Upper lobe of right lung (tissue), 1 donor: ENCODE measurements at places on chromosomes 16 and 17.

DNA sequence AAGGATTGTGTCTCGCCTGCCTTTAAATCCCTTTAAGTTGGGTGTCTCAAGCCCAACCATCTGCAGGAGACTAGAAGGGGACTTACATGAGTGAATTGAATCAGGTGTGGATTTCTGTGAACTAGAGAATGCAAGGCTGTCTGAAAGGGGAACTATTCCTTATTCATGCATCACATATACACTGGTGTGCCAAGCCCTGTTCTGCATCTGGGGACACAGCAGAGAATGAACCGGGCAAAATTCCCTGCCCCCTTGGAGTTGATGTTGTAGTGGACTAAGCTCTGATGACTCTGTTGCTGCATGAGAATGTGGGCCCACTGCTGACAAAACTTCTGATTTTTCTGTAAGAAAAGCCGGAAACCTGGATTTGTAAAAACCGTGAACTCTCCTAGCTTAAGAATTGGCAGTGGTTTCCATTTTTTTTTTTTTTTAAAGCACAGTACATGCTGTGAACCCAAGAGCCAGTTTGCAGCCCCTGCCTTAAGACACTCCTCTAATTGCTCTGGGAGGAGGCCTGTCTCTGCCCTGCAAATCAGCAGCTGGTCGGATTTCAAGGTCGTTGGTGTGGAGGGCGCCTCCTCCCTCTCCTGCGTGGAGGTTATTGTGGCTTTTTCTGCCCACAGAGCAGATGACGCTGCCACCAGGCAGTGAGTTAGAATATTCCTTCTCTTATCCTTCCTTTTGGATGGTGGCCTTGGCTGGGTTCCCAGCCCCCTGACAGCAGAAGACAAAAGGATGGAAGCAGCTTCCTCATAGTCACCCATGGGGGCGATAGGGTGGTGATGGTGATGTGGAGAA lies 131.0 kb downstream of the PRKCB start:
- H3K27ac ChIP-seq: no peak overlapping the region
- no peaks in the 10 kb centered on the region for H3K27me3 ChIP-seq
- H3K4me3 ChIP-seq: no peak overlapping the region
- H3K4me1 ChIP-seq: no peaks in the 10 kb centered on the region
- DNase-seq: no peak

GRCh38 chr17:42438600-42439567 lies 15.8 kb upstream of the CAVIN1 start:
- H3K4me3 ChIP-seq: no peak overlapping the region
- H3K27ac ChIP-seq: no peak overlapping the region
- H3K27me3 ChIP-seq: no peaks in the 10 kb centered on the region
- H3K36me3 ChIP-seq: no peaks in the 10 kb centered on the region
- H3K4me1 ChIP-seq: no peaks in the 10 kb centered on the region
- DNase-seq: no peak

DNA sequence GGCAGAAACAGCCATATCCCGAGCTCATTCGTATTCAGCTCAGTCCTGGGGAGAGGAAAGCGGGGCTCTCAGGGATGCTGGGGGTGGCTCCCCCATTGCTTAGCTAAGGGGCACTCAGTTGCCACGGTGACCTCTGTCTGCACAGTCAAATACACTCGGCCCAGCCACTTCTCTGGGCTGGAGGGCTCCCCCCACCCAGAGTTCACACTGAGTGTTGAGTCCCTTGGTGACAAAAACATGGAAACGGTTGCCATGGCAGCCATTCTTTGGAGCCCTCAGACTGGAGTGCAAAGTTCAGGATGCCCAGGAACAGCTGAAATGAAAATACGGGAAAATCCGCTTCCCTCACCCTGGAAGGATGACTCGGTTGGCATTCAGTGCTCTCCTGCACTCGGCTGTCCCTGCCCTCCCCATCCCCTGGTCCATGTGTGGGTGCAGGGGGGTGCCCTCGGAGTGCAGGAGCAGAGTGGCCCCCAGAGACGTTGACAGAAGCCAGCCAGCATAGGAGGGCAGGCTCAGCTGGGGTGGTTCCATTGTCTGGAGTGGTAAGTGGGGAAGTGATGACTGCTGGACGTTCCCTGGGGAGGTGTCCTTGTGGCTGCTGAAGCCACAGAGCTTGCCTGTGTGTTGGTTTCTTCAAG lies 216.5 kb downstream of the NTN1 start:
- peaks cover 2% of the 10 kb centered on the region for H3K27me3 ChIP-seq
- H3K4me1 ChIP-seq: peaks cover 21% of the 10 kb centered on the region
- no peaks in the 10 kb centered on the region for H3K36me3 ChIP-seq

DNA sequence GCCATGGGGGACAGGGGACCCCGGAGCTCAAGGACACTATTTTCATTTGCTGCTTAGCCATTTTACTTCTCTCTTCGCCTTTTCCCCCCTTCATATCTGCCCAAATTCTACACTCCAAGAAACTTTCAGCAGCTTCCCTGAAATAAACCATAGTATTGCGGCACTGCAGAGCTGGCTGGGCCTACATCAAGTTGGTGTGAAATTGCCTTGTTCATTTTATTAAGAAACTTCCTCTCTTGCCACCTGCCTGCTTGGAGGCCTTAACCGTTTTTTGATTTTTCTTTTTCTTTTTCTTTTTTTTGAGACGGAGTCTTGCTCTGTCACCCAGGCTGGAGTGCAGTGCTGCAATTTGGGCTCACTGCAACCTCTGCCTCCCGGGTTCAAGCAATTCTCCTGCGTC lies 7.4 kb upstream of the CPNE2 start:
- no peaks in the 10 kb centered on the region for H3K27me3 ChIP-seq
- no peaks in the 10 kb centered on the region for H3K36me3 ChIP-seq
- H3K27ac ChIP-seq: peak overlapping the region; percentile 3
- H3K4me3 ChIP-seq: no peak overlapping the region
- peaks cover 9% of the 10 kb centered on the region for H3K4me1 ChIP-seq

GRCh38 chr17:7959503-7960253 lies 27.7 kb downstream of the CNTROB start:
- H3K27ac ChIP-seq: peak overlapping the region; percentile 67
- no peak for DNase-seq
- H3K27me3 ChIP-seq: no peaks in the 10 kb centered on the region
- H3K36me3 ChIP-seq: no peaks in the 10 kb centered on the region
